ENCODE measurements at places on chromosomes 6 and 20. TPM values are rescaled to one million over a fixed set of nuclear protein-coding genes. Genes with fewer than 3 reads are reported as not detected.

- no peak for DNase-seq
Measured at GRCh38 chr6:75882734-75883133, 133.7 kb downstream of the MYO6 start.

DNA sequence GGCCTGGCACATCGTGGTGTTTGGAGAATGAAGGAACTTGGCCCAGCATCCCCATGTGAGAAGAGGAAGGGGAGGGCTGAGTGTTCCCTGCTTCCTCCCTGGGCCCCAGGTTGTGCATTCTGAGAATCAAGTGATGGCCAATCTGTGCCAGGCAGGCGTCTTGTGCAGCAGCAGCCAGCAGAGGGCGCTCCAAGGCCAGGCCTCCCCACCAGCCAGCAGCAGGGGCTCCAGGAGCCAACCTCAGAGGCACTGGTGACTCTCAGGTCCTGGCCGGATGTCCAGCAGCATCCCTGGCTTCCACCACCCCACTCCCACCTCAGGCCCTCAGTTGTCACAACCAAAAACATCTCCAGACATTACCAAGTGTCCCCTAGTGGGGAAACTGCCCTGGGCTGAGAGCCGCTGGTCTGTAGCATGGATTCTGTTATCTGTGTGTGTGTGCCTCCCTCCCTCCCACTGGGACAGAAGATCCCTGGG is 192.0 kb downstream of the PREX1 start:
- no peak for DNase-seq

SLA2 gene
- total RNA-seq: 0.49 TPM

GRCh38 chr6:65545920-65546319 is 161.1 kb downstream of the EYS start:
- no peak for DNase-seq

MLN gene
- not detected for total RNA-seq

DNA sequence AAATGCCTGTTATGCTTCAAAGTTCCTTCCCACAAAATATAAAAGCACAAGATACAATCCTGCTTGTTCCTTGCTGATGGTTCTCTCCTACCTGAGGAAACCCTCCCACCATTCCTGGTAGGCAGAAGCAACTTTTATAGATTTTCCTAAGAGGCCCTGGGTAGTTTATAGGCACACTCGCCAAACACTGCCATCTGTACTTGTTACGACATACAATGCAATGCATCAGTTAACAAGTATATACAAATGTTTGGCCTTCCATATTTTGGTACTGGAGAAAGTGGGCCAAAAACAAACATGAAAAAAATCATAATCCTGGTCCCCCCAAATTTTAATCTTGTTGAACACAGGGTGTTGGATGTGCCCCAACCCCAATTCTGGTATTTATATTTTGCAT is 16.6 kb downstream of the MCM9 start:
- DNase-seq: no peak

DNA sequence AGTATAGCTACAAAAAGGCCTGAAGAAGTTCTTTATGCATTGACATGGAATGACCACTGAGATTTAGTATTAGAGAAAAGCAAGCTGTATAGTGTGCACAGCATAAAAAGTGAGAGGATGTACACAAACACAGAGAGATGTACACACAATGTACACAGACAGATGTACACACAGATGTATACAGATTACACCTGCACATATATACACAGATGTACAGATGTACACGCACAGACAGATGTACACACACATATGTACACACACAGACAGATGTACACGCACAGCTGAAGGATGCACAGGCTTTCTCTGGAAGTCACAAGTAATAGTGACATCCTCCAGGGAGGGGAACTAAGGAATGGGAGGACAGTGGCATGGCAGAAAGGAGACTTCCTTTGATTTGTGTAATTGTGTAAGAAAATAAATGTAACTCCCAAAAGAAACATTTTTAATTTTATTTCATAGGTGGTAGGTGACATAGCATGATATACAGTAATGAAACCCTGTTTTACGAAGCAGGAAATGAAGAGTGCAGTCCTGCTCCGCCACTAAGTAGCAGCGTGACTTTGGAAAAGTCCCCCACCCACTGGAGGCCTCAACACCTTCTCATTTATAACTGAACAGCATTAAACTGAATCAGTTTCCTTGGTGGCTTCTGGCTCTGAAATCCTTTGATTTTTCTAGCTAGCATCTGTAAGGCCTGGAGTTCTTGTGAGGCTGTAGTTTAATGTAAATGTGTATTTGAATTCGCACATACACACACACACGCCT is 14.1 kb downstream of the NFATC2 start:
- DNase-seq: no peak

HSPA1L gene
- total RNA-seq: 2.8 TPM

ID4 gene
- total RNA-seq: 37.0 TPM

TMEM170B gene
- total RNA-seq: 9.5 TPM

GRCh38 chr6:139943391-139943790 is 568.9 kb upstream of the CITED2 start:
- no peak for DNase-seq

GRCh38 chr20:51366155-51366886 is 176.2 kb downstream of the NFATC2 start:
- peak; percentile 74 for DNase-seq

- DNase-seq: no peak
Measured at GRCh38 chr6:90068264-90068663, 174.0 kb downstream of the GJA10 start.

ELOVL4 gene
- 1.2 TPM for total RNA-seq

ABHD16B gene
- not detected for total RNA-seq

DNA sequence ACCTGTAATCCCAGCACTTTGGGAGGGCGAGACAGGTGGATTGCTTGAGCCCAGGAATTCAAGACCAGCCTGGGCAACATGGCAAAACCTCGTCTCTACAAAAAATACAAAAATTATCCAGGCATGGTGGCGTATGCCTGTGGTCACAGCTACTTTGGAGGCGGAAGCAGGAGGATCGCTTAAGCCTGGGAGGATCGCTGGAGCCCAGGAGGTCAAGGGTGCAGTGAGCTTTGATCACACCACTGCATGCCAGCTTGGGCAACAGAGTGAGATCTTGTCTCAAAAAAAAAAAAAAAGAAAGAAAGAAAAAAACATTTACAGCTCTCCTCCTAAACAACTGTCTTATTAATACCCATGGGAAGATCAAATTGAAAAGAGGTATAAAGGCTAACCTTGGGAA is 8.8 kb upstream of the MYMX start:
- DNase-seq: no peak

MCCD1 gene
- total RNA-seq: not detected
